Erythroblast (primary cell): ENCODE measurements at places on chromosomes 12 and 14.

DNA sequence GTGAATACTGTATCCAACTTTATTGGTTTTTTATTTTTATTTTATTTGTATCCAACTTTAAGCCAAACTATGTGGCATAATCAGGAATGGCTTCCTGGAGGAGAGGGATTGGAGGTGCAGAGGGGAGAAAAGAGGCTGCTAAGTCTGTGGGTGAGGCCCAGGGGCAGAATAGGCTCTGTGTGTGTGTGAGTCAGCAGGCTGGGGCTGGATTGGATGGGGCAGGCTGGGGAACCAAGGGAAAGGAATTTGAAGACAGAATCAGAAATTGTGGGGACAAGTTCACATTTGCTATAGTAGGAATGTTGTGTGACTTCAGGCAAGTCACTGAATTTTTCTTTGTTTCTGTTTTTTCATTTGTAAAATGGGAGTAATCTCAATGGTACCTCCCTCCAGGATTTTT is 12.8 kb upstream of the RILPL1 start:
- DNase-seq, result no peak

DNA sequence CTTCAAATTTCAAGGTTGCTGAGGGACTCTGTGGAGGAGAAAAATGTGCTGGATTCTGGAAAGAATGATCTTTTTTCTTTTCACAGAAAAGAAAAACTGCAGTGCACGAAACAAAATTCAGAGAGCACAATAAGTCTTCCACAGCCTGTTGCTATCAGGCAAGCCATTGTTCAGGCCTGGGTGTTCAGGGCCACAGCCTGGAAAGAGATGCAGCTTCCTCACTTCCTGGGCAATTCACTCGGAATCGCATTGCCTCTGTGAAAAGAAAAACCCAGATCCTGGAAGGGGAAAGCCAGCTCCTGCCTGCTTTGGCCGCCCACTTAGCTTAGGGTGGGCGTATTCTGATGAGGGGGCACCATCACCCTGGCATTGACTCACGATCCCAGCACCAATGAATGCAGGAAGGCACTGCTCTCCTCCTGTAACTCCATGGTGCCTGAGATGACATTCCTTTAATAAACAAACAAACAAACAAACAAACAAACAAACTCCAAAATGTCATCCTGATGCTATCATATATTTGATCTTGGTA is 863.9 kb downstream of the BCL11B start:
- no peak for DNase-seq

- no peak for DNase-seq
These were observed 678.7 kb upstream of the TMEM132C start for GRCh38 chr12:127588249-127588648.

DNA sequence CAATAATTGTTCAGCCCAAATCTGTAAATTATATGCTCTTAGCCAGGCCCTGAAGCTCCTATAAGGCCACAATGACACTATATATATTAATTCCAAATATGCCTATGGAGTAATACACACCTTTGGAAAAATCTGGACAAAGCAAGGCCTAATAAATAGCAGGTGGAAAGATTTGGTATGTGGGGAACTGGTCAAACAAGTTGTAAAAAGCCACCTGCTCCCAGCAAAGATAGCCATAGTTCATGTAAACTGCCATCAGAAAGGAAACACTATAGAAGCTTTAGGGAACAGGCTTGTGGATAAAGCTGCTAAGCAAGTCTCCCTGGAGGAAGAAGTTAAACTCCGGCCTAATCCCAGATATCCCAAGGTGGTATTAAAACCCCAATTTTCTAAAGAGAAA is 29.7 kb downstream of the PRMT8 start:
- DNase-seq, result no peak

GRCh38 chr12:5571115-5571514 is 139.2 kb downstream of the NTF3 start:
- DNase-seq, result no peak

DNA sequence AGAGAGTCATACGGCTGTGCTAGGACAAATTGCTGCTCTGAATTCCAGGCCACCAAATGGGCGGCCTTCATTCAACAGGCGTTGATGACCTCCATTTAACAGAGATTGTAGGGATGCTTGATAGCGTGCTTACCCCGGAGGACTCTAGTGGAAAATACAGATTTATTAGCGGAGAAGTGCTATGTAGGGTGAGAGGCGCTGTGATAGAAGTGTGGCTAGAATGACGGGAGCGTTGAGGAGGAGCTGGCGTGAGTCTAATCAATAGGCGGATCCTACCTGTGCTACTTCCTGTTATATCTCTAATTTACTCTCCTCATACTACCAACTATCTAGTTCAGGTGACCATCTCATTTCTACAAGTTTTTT is 668 bp downstream of the MRPS35 start:
- DNase-seq, result peak; percentile 56

GRCh38 chr12:47742253-47742825 is 16.3 kb downstream of the RAPGEF3 start:
- peak; percentile 86 for DNase-seq

DNA sequence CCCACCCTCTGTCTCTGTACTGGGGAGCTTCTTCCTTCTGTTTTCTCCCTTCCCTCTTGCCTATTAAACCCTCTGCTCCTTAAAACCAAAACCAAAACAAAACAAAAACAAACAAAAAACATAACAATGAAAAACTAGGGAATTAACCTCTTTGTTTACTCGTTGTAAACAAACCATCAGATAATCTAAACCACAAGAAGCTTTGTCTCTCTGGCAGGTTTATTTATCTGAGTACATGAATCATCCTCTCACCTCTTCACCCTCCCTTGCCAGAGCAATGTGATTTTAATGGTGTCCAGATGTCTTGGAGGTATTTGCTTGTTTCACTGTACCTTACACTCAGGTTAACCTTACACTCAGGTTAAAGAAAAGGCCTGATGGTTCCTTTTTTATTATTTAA is 66.1 kb downstream of the DYRK2 start:
- no peak for DNase-seq

DNA sequence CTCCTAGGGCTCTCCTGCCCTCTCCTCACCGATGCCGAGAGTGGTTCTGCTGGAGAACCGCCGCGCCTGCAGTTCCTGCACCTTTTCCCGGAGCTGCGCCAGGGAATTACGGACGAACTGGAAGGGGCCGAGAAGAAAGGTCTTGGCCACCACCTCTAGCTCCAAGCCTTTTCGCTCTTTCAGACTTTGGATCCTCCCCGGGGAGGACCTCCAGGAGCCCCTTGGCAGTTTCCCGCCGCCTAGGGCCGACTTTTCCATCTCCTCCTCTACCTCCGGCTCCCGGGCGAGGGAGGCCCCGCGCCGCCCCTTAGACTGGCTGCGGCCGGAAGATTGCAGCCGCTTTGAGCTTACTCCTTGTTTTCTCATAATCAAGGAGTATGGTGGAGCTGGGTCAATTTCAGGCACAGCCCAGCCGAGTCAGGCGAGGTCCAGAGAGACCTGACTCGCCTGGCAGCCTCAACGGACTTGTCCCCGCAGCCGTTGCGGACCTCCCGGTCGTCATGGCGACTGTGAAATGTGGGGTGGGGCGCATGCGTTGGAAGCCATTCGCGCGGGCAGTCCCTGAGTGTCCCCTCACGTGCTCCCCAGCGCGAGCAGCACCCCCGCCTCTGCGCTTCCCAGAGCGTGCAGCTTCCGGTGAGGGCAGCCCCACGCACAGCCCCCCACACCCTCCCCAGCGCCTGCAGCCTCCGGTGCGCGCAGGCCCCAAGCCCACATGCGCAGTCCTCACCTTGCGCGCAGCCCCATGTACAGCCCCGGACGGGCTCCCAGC is at the start of gene DPY19L2:
DPY19L2 (minus strand) TSS at position 466 of the 772 bp plus-strand sequence; CDS start at position 366, 100 bp downstream.
- DNase-seq, result peak; percentile 80

- no peak for DNase-seq
These were observed 232.4 kb downstream of the RGS6 start for GRCh38 chr14:72164420-72165228.

DNA sequence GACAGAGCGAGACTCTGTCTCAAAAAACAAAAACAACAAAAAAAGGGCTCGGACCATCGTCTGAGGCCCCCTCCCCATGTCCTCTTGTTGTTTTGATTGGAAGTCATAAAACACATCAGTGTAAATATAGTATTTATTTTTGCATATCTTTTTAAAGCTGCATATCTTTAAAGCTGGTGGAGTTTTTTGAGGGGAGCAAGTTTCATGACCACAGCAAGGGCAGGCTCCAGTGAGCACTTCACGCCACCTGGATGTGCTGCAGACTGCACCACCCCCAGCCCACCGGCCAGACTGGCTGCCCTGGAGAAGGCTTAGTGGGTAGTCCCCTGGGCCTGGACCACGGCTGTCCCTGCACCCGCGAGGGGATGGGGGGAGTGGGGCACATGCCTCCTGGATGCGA is 11.9 kb upstream of the BCL7A start:
- DNase-seq, result no peak

- no peak for DNase-seq
These were observed 575 bp downstream of the L2HGDH start for GRCh38 chr14:50311337-50311971.

DNA sequence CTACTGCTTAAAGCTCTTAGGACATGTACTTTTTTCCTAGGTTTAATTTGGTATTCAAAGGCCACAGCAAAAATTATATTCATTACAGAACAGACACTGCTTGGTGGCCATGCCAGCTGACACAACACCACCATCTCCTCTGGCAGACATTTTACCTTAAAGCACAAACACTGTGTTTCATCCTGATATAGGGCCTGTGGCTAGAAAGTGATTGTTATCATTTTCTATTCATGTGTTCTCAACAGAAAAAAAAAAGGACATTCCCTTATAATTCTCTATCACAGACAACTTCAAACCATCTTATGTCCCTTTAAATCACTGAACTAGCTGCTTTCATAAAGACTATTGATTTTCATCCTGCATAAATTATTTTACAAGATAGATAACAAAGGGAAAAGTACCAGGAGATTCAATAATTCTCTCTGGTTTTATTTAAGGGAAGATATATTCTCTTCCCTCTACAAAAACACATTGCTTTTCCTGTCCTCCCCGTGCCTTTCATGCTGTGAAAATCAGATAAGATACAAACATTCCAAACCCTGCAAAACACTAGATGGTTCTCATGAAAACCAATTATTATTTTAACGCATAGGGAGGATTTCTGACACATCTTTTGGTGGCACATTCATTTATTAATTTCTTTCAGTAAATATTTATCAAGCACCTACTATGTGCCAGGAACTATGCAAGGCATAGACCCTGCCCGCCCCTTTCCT is 139.3 kb upstream of the TMCC3 start:
- DNase-seq, result peak; percentile 6

DNA sequence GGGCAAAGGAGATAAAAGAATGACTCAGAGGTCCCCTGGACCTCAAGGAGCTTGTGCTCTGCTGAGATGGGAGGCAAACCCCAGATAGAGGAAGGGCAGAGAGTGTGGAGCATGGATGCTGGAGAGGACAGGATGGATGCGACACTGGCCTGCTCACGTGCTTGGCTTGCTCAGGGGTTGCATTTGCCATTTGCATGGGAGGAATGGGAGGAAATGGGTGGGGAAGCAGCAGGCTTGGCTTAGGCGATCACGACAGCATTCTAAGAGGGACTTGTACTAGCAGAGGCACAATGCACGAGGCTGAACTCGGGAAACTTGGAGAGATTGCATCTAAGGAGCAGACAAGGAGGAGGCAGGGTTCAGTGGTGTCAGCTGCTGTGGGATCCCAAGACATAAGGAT is 19.8 kb downstream of the CD9 start:
- DNase-seq, result no peak

- DNase-seq, result peak; percentile 67
These were observed 87.5 kb downstream of the SETD3 start for GRCh38 chr14:99393059-99393655.

DNA sequence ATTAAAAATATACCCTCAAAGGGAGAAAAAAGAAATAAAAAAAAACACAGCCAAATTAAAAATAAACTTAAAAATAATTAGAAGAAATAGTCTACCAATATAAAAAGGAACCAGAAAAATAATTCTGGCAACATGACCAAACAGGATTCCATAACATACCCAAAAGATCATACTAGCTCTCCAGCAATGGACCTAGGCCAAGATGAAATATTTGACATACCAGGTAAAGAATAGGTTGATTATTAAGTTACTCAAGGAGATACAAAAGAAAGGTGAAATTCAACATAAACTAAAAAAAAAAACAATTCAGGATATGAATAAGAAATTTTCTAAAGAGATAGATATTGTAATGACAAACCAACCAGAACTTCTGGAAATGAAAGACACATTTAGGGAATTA is 121.3 kb upstream of the SCAF11 start:
- DNase-seq, result no peak

DNA sequence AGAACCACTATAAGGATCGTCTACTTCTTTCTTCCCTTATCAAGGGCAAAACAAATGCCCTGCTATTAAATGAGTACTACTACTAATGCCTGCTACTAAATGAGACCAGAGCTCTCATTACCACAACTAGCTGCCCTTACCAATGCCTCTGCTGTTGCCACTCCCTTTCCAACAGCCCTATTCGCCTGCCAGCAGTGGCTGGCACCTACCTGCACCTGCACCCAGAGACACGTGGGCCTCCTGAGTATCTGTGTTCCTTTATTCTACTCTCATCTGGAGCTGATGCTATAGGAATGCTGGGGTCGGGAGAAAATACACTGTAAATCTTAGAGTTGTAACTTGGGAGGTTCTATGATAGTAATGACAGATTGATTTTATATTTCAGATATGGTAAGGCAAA is 174.7 kb downstream of the SLC2A13 start:
- DNase-seq, result no peak

DNA sequence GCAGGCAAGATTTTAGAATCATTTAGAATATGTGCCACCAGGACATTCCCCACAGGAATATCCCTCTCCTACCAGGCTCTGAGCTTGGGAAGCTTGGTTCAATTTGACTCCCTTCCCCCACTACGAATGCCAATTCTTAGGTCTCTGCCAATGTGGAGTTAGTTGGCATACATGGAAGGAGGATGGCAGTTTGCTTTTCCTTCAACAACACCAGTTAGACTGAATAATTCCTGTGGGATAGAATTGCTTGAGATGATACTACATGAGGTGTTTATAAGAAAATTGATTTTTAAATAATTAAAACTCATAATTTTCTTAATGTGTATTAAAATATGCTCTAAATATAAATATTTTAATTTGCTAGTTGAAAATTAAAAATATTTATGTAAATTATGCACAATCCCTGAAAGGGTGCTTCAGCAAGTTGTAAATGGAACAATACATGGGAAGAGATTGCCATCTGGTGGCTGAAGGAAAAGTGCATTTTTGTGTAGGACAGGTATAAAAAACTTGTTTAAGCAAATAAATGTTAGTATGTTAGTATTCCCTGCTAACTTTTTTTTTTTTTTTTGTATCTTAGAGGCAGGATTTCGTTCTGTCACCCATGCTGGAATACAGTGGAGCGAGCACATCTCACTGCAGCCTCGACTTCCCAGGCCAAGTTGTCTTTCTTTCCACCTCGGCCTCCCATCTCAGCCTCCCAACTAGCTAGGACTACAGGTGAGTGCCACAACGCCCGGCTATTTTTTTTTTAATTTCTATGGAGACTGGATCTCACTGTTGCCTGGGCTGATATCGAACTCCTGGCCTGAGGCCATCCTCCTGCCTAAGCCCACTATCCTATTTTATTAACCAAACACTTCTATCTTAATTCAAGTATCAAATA is 25.8 kb upstream of the STRAP start:
- DNase-seq, result peak; percentile 73
